ENCODE measurements at places on chromosomes 7 and 10.

DNA sequence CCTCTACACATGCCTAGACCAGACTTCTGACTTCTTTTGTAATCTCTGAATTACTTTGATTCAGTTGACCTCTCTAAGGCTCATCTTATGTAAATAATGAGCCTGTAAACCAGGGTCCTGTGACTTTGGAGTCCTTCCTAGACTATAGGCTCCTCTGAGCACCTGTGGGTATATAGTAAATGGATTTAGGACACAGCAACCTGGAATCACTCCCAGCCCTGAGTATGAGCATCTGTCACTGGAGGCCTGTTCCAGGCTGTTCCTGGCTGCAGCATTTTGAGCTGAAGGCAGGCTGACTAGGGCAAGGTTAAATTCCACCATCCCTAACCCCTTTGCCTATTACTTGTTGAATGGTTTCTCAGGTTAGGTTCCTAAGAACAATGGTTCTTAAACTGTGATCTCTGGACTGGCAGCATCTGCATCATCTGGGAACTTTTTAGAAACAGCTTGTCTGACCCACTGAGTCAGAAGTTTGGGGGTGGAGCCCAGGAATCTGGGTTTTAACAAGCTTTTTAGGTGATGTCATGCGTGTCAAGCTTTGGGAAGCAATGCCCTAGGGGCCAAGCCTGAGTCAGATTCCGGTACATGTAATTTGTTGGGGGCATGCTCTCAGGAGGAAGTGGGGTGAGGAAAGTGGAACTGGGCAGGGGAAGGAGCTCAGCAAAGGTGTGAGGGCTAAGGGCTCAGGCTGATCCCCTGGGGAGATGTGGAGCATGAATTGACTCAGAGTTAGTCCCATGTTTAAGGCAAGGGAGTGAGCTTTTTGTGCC, 28.2 kb downstream of the MINDY4 start:
- peak; percentile 32 for DNase-seq

GRCh38 chr10:99709480-99710229, 22.3 kb downstream of the COX15 start:
- no peak for DNase-seq

DNA sequence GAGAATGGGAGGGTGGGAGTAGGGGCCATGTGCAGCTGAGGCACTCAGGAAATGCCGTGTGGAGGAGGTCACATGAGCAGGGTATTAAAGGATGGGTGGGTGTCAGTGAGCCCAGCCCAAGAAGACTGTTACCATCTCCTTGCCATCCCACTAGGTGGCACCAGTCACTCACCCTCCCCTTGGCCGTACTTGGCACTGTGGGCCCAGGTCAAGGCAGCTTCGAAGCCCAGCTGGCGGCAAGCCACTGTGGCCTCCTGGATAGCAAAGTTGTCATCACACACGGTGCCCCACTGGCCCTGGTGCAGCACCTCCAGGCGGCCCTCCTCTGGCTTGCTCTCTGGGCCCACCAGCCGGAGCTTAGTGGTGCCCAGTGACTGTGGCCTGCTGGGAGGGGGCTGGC, 5.4 kb downstream of the LOXL4 start:
- no peak for DNase-seq

DNA sequence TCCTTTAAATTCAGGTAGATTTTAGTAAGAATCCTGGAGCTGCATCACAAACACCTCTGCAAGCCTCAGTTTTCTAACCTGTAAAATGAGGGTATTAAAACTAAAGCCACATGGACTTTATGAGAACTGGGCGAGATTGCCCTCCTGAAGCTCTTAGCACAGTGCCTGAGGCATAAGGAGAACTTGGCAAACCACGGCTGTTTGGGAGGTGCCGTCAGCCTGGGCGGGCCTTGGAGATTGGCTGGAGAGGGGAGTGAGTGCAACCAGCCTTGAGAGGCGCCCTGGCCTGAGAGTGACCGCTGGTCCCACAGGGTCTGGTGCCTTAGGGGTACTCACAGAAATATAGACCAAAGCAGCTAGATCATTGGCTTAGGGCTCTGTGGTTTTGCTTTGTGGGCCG, 5.4 kb upstream of the TNS3 start:
- no peak for DNase-seq

DNA sequence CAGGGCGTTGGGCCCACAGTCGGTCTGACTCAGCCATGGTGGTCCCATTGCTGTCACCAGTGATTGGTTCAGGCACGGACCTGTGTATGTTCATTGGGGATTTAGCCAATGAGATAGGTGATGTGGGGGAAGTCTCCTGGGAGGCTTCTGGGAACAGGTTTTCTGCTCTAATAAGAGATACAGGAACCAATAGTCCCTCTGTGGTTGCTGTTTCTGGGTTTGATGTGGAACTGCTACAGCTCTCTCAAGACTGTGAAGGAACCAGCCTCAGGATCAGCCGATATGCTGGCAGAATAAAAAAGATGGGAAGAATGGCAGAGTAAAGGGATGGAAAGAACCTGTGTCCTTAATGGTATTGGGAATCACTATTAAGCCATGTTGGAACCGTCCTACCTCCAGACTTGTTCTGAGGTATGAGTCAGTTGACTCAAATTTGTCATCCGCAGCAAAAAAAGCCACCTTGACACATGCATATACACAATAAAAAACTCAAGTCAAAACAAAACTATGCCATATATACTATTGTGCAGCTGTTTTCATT, 70.6 kb downstream of the MCMBP start:
- DNase-seq = no peak

GRCh38 chr7:90383422-90383821, 19.8 kb upstream of the CLDN12 start:
- no peak for DNase-seq

DNA sequence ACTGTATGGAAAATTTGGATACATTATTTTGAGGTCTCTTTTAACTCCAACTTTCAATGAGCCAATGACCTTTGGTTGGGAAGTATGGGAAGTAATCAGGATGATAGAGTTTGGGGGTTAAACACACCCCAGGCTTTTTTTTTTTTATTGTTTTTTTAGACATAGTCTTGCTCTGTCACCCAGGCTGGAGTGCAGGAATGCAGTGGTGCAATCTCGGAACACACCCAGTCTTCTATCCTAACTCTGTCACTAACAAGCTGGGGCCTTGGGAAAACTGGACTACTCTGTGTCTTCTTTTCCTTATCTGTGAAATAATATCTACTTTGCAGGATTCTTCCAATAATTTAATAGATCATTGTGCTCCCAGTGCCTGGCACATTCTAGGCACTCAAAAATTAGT, 37.6 kb upstream of the AGBL3 start:
- DNase-seq = no peak

- DNase-seq = no peak
Measured at GRCh38 chr7:141511676-141512396, 39.4 kb upstream of the AGK start.

GRCh38 chr7:50418086-50418515, 32.0 kb downstream of the FIGNL1 start:
- DNase-seq = peak; percentile 45

DNA sequence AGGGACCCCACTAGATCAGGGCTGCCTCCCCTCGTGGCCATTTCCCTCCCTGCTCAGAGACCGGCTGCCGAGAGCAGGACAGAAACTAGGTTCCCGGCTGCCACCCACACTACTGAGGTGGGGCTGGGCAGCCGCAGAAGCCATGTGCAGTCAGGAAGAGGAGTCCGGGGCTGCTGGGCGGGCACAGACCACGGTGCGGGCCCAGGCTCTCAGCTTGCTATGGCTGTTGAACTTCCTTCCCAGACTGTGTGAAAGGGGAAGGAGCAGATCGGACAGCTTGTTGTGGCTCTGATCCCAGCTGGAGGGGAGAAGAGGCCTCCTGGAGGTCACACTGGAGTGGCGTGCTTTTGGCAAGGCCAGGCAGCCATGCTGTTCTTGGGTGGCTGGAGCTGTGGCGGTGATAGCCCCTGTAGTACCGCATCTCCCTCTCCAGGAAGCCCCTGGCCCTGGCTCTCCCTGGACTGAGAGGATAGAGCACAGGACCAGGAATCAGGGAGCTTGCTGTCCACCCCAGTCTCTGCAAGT, 56.8 kb downstream of the HK1 start:
- no peak for DNase-seq

DNA sequence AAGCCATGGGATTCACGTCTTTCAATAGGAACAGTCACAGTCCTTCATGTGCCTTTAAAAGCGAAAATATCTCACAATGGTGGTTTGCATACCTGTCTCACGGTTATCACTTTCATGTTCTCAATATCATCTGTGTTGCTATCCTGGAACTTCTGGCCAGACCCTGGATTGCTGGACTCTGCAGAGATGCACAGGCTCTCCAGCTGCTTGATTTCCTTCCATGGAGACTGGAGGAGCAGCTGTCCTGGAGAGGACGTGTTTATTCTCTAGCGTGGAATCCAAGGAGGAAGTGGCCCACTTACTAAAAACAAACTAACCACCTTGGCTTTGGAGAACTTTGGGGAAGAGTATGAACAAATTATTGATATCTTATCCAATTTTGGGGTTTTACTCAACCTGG, 16.5 kb downstream of the BTBD16 start:
- no peak for DNase-seq

- DNase-seq = no peak
Measured at GRCh38 chr10:381805-382204, 246.6 kb downstream of the ZMYND11 start.

- no peak for DNase-seq
Measured at GRCh38 chr7:121406944-121407343, 10.8 kb upstream of the FAM3C start.

- no peak for DNase-seq
Measured at GRCh38 chr7:39735903-39736302, 112.5 kb downstream of the RALA start.

- DNase-seq = no peak
Measured at GRCh38 chr10:22630234-22631174, 83.9 kb downstream of the PIP4K2A start.

DNA sequence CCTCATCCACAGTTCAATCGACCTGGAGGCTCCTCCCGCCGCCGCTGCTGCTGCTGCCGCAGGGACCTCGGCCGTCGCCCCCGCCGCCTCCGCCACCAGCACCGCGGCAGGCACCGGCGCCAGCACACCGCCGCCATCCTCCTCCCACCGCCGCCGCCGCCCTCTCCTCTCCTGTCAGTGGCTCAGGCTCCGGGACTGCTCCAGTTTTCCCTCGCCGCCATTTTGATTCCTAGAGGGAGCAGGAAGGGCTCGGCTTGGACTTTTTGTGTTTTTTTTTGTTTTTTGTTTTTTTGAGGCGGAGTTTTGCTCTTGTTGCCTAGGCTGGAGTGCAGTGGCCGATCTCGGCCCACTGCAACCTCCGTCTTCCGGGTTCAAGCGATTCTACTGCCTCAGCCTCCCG, 3.0 kb upstream of the MCM10 start:
- no peak for DNase-seq

DNA sequence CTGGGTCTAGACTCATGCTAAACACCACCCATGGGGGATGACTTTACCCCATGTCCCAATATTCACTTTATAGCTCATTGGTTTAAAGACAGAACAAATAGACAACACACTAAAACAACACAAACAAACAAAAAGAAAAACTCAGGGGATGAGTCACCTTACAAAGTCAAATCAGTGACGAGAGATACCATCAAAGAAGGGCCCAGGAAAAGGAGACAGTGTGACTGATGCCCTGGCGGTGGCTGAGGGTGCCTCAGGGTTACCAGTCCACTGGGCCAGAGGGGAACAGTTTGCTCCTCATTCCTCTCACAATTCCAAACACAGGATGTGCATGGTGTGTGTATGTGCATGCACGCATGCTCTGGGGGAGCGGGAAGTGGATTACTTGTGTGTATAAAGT, 171.3 kb upstream of the PRKCQ start:
- DNase-seq = no peak

GRCh38 chr10:51915031-51915542, 215.7 kb upstream of the CSTF2T start:
- no peak for DNase-seq

DNA sequence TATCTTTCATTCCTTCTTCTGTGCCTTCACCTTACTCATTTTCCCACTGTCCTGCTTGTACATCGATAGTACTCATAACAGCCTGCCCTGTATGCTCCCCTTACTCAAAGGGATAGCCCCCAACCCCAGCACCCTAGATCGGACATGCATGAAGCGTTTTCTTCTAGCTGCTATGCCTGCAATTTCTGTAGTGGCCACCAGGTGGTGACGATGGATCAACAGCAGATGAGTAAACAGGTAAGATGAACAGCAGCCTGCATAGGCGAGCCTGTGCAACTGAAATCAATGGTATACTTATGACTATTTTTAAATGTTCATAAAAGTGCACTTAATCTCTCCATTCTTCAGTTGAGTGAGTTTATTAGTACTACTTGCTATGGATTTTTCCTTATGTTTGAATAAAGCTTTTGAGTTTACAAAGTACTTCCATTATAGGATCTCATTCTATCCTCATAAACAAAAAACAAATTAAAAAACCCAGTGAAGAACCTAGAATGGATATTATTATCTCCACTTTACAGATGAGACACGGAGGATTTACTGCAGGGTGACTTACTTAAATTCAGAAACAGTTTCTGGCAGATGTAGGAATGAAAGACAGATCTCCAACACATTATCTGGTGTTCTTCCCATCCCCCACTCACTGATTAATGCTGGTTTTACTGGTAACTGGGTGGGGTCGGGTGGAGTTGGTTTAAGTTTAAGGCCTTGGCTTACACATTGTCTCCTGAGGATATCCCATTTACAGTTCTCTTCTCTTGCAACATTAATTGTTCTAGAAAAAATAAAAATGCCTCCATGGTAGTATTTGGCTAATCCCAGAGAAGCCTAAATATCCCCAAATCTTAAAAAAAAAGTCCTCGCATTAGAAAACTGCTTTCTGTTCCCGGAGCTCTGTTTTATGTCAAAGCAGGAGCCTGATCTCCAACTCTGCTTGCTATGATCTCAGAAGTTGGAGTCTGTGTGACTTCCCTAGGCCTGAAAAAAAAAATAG, 222.1 kb downstream of the GLI3 start:
- no peak for DNase-seq

- DNase-seq = no peak
Measured at GRCh38 chr10:52836816-52837215, 64.2 kb upstream of the MBL2 start.

- peak; percentile 26 for DNase-seq
Measured at GRCh38 chr10:80046629-80047441, 31.6 kb upstream of the TMEM254 start.

GRCh38 chr10:7373039-7373438, 37.8 kb downstream of the SFMBT2 start:
- DNase-seq = no peak

GRCh38 chr7:3033136-3033535, 10.5 kb downstream of the CARD11 start:
- DNase-seq = no peak

GRCh38 chr7:17939606-17940301, 540 bp downstream of the SNX13 start:
- DNase-seq = no peak

- DNase-seq = no peak
Measured at GRCh38 chr7:27164367-27165088, 809 bp downstream of the HOXA9 start.

- no peak for DNase-seq
Measured at GRCh38 chr10:77578583-77579227, 58.9 kb downstream of the KCNMA1 start.
